ENCODE measurements at places on chromosomes 7 and 10.

GRCh38 chr10:30055226-30055662 lies 4.1 kb downstream of the JCAD start:
- DNase-seq: no peak

GRCh38 chr10:7611909-7612308 lies 54.9 kb downstream of the ITIH5 start:
- no peak for DNase-seq

DNA sequence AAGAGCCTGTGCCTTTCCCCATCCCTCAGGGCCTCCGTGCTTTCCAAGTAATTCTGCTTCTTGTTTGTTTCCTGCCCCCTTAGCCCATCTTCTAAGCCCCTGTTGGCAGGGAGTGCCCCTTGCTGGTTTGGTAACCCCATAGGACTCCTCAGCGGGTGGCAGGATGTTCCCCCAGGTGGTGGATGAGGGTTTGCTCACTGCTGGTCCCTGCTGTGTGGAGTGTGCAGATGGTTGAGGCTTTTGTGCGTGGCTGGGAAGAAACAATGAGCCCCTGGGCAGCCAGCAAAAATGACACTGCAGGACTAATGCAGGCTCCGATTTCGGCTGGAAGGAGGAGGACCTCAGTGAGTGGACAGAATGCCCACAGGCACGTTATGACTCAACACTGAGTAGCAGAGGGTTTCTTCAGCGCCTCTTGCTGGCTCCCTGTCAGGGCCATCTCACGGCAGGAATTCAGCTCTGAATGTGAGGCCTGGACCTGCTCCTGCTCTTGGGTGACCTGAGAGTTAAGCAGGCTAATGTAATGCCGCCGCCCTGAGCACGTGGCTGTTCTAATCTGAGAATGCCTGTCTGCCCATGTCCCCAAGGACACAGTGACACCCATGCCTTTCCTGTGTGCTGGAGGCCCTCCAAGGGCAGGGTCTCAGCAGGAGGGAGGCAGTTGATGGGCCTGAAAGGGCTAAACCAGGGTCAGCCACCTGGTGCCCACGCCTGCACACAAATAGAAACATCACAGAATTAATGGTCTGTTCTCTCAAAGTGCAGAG lies 16.6 kb downstream of the BAG3 start:
- DNase-seq: no peak

GRCh38 chr7:35036361-35037171 lies 719 bp downstream of the DPY19L1 start:
- no peak for DNase-seq

- DNase-seq: no peak
These were observed 15.5 kb downstream of the LZTS2 start for GRCh38 chr10:101014966-101015581.

DNA sequence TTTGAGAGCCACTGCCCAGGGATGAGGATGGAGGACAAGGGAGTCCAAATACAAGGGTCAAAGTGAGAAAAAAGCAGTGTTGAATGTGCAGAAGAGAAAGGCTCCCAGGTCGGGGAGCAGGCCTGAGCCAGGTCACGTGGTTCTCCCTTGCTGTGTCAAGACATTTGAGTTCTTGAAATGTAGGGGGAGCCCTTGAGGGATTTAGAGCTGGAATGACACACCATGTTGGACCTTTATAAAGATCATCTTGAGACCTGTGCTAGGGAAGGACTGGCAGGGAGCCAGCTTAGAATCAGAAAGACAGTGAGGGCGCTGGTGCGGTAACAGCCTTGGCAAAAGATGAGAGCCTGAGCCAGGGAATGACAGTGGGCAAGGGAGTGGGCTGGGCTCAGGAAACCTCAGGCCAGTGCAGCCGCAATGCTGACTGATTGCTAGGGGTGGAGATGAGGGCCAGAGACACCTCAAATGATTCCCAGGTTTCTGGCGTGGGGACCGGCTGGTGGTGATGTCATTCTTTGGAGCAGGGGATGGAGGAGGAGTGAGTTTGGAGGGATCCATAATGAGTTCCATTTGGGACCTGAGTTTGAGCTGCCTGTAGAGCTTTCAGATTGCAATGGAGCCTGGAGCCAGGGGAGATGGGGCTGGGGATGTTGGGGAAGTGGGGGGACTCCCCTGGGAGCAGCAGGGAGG lies 120.1 kb downstream of the PTPN20 start:
- DNase-seq: no peak

DNA sequence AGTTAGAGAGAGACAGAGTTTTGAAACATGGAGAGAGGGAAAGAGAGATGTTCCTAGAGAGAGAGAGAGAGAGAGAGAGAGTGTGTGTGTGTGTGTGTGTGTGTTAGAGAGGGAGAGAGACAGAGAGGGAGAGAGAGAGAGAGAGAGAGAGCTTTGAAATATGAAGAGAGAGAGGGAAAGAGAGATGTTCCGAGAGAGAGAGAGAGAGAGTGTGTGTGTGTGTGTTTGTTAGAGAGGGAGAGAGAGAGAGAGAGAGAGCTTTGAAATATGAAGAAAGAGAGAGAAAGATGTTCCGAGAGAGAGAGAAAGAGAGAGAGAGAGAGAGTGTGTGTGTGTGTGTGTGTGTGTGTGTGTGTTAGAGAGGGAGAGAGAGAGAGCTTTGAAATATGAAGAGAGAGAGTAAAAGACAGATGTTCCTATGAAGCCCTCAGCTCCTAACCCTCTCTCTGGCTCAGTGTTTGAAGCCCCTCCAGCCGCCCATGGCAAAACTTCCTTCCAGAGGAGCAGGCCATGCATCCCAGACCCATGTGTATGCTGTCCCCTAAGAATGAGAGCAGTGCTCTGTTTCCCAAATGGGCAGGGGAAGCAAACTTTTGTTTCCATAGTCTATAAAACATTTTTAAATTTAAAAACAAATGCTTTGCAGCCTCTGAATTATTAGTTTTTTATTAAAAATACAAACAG lies 130.9 kb downstream of the KCNMA1 start:
- DNase-seq: no peak

GRCh38 chr10:115654961-115655360 lies 561.8 kb downstream of the ATRNL1 start:
- no peak for DNase-seq

DNA sequence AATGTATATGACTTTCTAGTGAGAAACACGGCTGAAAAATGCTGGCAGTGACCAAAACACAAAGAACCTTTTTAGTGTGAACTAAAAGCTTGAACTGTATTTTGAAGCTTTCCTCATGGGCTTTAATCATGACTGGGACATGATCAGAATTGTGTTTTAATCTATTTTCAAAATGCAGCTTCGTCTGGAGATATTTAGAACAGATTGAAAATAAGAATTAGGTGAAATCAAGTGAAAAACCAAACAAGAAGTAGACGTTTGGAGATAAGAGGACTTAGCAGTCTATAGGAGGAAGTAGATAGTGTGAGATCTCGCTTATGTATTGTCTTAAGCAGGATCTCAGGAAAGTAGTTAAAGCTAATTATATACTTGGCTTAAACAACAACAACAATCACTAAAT lies 865.4 kb upstream of the MBL2 start:
- no peak for DNase-seq

- DNase-seq: no peak
These were observed 375.8 kb upstream of the AKR1E2 start for GRCh38 chr10:4450169-4450568.

- no peak for DNase-seq
These were observed 56.5 kb downstream of the LYZL1 start for GRCh38 chr10:29345144-29345909.

- no peak for DNase-seq
These were observed 414.5 kb downstream of the REEP3 start for GRCh38 chr10:63935705-63936104.

- no peak for DNase-seq
These were observed 6.1 kb downstream of the CRYGN start for GRCh38 chr7:151433721-151434400.

DNA sequence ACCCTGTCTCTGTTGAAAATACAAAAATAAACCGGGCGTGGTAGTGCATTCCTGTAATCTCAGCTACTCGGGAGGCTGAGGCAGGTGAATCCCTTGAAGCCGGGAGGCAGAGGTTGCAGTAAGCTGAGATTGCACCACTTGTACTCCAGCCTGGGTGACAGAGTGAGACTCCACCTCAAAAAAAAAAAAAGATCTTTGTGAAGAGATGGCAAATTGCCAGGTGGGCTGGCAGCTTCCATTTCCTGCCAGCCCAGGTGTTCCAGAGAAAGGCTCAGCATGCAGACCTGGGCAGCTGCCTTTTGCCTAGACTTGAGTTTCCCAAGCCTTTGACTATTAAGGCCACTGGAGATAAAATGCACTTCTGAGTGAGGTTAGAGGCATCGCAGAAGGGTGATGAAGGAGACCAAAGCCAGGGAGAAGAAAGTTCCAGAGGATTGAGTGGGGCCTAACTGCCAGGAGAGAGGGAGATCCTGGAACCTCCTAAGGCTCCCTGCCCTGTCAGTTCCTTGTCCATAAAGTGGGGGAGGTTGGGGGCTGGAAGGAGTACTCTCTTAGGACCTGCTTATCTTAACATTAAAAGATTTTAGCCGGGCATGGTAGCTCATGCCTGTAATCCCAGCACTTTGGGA lies 10.0 kb upstream of the DDIT4 start:
- no peak for DNase-seq

DNA sequence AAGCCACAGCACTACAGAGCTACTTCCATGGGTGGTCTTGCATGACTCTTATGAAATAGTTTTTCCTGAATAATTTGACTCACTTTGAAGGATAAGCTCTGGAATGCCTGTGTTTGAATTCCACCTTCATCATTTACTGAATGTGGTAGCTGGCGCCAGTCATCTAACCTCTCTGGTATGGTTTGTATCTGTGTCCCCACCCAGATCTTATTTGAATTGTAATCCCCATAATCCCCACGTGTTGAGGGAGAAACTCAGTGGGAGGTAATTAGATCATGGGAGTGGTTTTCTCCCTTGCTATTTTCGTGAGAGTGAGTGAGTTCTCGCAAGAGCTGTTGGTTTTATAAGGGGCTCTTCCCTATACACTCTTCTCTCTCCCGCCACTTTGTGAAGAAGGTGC lies 11.2 kb upstream of the SLC13A1 start:
- DNase-seq: no peak

DNA sequence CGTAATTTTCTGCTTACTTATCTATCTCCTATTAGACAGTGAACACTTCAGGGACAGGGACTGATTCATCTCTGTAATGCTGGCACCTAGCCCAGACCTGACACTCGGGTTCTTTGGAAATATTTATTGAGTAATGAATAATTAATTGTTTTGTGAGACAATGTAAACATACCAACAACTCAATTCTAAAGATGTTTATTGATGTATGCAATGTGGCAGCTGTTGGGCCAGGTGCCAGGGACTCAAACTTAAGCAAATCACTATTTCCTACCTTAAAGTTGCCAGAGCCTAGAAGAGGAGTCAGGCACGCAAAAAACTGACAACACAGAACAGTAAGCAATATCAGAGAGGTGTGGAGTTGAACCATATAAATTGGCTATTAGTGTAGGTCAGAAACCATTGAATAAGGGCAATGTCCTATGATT lies 63.6 kb upstream of the BMPER start:
- no peak for DNase-seq

DNA sequence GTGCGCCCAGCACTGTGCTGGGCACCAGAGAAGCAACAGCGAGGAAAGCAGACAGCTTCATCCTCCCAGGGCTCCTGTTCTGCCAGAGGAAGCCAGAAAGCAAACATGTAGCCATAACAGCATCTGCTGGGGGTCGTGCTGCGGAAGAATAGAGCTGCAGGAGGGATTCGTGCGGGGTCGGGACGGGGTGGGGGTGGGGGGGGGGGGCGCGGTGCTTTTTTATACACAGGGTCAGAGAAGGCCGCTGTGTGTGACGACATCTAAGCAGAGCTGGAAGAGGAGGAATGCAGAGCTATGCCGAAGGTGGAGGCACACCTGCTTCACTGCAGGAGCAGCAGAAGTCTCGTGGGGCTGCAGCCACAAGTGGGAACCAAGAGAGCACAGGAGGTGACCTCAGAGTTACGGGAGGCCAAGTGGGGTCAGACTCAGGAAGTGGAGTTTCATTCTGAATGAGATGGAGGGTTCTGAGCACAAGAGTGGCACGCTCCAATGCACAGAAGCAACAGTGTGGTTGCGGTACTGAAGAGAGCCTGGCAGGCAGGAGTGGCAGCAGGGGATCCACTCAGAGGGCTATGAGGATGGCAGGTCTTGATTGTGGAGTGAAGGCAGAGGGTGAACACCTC lies 11.1 kb downstream of the PKD1L1 start:
- no peak for DNase-seq

- no peak for DNase-seq
These were observed 2.6 kb downstream of the ZNF775 start for GRCh38 chr7:150381785-150382122.

DNA sequence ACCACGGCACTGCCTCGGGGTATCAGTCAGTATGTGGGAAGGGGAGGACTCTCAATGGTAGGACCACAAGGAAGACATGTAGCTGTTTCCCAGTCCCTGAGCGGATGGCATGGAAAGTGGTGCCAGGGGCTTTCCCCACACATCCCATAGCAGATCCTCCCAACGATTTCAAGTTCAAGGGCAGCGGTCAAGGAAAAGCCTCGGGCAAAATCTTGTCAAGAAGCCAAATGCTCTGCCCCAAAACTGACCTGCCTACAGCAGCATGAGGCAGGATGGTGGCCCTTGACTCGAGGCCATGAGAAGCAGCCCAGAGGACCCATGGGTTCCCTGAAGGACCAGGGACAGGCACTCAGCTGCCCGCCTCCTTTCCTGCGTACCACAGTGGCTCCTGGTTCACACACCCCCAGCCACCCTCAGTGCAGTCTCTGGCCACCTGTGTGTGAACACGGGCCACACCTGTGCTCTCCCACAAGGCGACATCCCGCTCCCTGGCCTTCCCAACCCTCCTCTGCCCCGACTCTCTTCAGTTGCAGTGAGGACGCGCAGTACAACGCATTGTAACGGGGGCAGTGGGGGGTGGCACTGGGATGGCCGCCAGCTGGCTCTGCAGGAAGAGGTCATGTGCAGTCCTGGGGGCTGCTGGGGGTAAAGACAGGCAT lies 43.6 kb downstream of the CTBP2 start:
- DNase-seq: no peak

DNA sequence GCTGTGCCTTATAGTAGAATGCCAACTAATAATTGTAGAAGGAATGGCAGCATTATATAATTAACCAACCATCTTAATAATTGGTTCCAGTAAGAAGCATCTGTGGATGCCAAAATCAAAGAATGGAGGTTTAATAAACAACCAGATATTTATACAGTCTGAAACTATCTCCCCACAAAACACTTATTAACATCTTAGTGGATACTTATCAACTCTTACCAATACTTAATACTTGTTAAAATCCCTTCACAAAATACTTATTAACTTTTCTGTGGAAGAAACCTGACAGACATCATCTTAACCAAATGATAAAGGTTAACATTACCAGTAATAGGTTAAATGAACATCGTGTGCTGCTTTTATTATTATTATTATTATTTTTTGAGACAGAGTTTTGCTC lies 29.1 kb upstream of the FAM107B start:
- DNase-seq: no peak

GRCh38 chr10:77832238-77832637 lies 94.3 kb downstream of the DLG5 start:
- no peak for DNase-seq

- no peak for DNase-seq
These were observed 38.9 kb upstream of the XPNPEP1 start for GRCh38 chr10:109962247-109962646.

Measured in effector CD8-positive, alpha-beta T cell (primary cell).